WTC11 (cell line): ENCODE measurements at places on chromosomes 12 and 14. TPM values are rescaled to one million over a fixed set of nuclear protein-coding genes. Genes with fewer than 3 reads are reported as not detected.

Gene DPPA3
- total RNA-seq, result 3.3 to 6.8 TPM (median 3.9 TPM) in 3 replicates

DNA sequence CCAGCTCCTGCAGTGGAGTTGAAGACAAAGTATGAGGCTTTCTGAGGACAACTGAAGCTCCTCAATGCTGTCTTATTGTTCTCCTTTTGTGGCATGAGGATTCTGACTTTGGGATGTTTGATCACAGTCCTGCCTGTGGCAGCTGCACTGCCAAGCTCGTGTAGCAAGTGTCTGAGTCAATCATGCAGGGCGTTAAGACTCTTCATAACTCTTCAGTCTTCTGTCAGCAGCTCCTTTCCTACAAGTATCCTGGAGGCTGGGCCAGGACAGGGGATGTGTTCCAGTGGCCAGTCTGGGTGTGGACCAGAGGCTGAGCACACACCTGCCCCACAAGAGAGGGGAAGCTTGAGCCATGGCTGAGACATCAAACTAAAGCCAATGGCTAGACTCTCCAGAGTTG, 94.3 kb downstream of the PELI2 start:
- H3K4me3 ChIP-seq, result no peak overlapping the region
- H3K27me3 ChIP-seq, result no peaks in the 10 kb centered on the region
- no peak overlapping the region; the same call in 1 of the 2 replicates for H3K27ac ChIP-seq
- DNase-seq, result no peak

DNA sequence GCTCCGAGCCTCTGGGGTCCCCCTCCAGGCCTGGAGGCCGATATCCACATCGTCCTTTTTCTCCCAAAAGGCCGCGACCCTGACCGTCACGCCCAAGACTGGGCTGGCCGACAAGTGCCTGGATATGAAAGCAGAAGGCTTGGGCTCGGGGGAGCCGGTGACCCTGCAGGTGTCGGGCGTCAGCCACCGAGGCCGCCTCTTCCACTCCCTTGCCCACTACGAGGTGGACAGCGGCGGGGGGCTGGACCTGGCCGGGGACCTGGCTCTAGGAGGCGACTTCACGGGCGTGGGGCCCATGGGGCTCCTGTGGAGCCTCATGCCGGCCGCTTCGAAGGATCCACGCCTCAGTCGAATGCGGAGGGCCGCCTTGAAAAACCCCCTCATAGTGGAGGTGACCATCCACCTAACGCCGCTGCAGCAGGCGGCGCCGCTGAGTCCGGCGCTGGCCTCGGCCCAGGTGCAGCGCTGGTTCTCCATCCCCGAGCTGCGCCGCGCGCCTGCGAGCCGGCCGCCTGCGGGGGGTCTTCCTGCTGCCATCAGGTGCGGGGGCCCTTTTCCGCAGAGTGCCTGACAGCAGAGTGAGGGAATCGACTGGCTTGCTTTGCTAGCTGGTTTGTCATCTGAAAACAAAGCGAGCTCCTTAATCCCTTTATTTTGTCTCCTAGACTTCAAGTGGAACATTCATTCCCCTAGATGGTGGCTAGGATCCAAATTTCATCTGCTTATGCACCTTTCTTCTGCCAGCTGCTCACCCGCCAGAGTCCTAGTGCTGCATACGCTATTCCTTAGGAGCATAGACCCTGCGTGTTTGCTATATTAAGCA, 10.6 kb upstream of the DNAL1 start:
- H3K27me3 ChIP-seq, result peaks cover 2% of the 10 kb centered on the region; the same call in 1 of the 2 replicates
- H3K4me3 ChIP-seq, result peak overlapping the region; percentile 77
- peak overlapping the region; percentile 78 for H3K27ac ChIP-seq

Gene NR1H4
- not detected in 3 replicates for total RNA-seq

- peaks cover 3% of the 10 kb centered on the region; the same call in 1 of the 2 replicates for H3K36me3 ChIP-seq
- H3K4me3 ChIP-seq, result no peak overlapping the region
- H3K4me1 ChIP-seq, result no peaks in the 10 kb centered on the region
- no peak overlapping the region for H3K27ac ChIP-seq
- DNase-seq, result no peak
These were observed 237.3 kb downstream of the ADGRD1 start for GRCh38 chr12:131190965-131191364.

GRCh38 chr14:53999061-53999488, 42.5 kb upstream of the BMP4 start:
- peaks cover 26% of the 10 kb centered on the region for H3K4me1 ChIP-seq
- H3K4me3 ChIP-seq, result no peak overlapping the region
- no peak for DNase-seq
- H3K27me3 ChIP-seq, result 0 out of 2 replicates have a peak, but pooled peaks cover 2% of the 10 kb centered on the region

Gene PLEKHD1
- 0.85 to 1.0 TPM (median 0.87 TPM) in 3 replicates for total RNA-seq

DNA sequence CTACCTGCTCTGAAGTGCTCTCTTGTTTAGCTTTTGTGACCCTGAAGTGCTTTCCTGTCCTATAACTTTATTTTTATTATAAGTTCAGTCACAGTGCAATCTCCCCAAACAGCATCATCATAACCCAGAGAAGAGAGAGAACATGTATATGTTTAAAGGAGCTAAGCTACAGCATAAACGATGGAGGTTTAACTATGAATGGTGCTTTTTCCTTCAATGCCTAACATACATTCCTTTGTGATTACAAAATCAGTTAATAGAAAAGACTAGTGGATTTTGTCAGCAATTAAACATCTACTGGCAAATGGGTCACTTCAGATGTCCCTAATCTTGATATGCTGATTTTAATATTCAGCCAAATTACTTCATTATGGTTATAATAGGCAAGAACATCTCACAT, 46.4 kb downstream of the ZFYVE21 start:
- no peak overlapping the region for H3K4me3 ChIP-seq
- no peak for DNase-seq
- H3K27ac ChIP-seq, result no peak overlapping the region
- peaks cover 9% of the 10 kb centered on the region; the same call in 1 of the 2 replicates for H3K4me1 ChIP-seq
- H3K36me3 ChIP-seq, result no peaks in the 10 kb centered on the region

Gene LRTM2
- total RNA-seq, result 0.30 to 0.66 TPM (median 0.34 TPM) in 3 replicates

DNA sequence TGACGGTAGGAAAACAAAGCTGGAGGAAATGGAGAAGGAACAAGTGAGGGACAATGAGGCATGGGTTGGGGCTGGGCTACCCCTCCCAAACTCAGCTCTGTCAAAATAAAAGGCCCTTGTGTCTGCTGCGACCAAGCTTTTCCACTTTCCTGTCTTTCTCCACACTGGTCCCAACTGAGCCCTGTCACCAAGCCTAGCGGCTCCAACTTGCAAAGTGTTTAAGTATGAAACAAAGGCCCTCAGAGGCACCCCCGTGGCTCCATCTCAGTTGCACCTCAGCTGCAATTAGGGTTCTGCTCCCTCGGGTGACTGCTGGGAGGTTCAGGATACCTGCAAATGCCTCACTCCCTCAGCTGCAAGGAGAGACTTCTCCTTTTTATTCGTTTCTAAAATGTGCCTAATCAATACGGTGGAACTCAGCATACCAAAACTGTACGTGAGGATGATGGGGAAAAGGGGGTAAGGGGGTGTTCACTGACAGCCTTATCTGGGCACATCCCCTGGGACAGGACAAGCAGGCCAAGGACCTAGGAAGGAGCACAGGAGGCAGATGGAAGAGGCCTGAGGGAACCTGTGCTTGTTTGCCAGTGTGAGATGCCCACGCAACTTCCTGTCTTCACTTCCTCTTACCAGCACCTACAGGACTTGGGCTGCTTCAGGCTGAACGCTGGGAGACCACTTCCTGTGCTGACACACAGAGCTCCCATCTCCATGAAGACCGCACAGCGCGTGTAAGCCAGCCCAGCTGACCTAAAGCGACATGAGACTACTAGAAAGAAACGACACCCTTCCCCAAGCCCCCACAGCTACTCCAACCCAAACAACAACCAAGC, 8.9 kb downstream of the VAMP1 start:
- peak overlapping the region; percentile 8 for H3K27ac ChIP-seq
- peaks cover 47% of the 10 kb centered on the region for H3K36me3 ChIP-seq
- H3K27me3 ChIP-seq, result no peaks in the 10 kb centered on the region
- DNase-seq, result peak; percentile 3
- peaks cover 9% of the 10 kb centered on the region; the same call in 1 of the 2 replicates for H3K4me1 ChIP-seq

- H3K4me1 ChIP-seq, result peaks cover 15% of the 10 kb centered on the region
- H3K27ac ChIP-seq, result no peak overlapping the region
- H3K36me3 ChIP-seq, result no peaks in the 10 kb centered on the region
- H3K27me3 ChIP-seq, result peaks cover 43% of the 10 kb centered on the region
These were observed 7.9 kb upstream of the GPRC5A start for GRCh38 chr12:12883369-12884001.

DNA sequence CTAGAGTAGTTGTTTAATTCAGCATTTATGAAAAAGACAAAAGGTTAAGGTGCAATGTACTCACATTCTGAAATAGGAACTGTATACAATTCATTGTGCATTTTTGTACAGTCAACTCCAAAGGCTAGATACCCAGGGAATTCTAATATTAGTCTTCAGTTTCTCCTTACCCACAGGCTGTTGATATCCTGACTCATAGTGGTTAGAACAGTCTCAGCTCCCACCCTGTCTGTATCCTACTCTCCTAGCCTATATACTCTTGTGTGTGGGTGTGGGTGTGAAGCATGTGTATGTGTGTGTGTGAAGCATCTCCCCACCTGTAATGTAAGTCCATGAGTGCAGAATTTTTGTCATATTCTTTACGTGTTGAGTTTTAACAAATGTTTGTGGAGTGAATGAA, 229.5 kb downstream of the NAV3 start:
- DNase-seq, result no peak
- no peaks in the 10 kb centered on the region for H3K27me3 ChIP-seq
- no peak overlapping the region for H3K4me3 ChIP-seq
- no peaks in the 10 kb centered on the region for H3K36me3 ChIP-seq

DNA sequence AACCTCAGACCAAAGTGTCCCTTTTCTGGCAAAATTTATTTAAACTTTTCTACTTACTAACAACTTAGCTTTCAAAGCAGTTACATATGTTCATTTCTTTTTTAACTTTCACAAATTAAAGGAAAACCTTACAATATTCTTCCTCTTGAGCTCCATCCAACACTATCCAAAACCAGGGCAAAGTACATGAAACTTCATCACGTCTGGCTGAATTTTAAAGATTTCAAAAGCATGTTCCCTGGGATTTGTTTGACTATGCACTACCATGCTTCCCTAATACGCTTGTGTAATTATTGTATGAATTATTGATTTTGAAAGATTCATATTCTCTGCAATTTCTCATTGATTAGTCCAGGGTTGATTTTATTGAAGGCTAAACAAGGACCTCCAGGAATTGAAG, 343.1 kb upstream of the TMPO start:
- H3K36me3 ChIP-seq, result no peaks in the 10 kb centered on the region
- no peak overlapping the region for H3K27ac ChIP-seq
- no peak overlapping the region for H3K4me3 ChIP-seq
- H3K27me3 ChIP-seq, result no peaks in the 10 kb centered on the region
- peaks cover 2% of the 10 kb centered on the region; the same call in 1 of the 2 replicates for H3K4me1 ChIP-seq

DNA sequence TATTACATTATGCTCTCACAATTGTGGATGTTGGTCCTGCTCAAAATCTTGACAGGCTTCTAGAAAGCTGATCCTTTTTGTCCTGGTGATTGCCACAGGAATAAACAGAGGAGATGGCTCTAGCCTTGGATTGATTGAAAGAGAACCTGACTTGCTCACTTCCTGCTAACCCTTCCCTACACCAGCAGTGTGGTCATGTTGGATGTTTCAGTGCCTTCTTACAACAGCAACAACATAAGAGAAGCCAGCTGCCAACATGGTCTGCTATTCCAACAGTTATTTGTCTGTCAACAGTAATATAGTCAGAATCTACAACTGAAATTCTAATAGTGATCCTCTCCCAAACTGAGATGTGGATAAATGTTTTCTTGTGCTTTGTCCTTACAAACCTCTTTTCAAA, 311.6 kb upstream of the DIO2 start:
- DNase-seq, result no peak
- no peak overlapping the region for H3K4me3 ChIP-seq
- H3K27ac ChIP-seq, result no peak overlapping the region
- H3K27me3 ChIP-seq, result no peaks in the 10 kb centered on the region
- no peaks in the 10 kb centered on the region for H3K4me1 ChIP-seq

Gene ADGRD1
- 0.77 to 0.87 TPM (median 0.80 TPM) in 3 replicates for total RNA-seq

Gene INSM2
- total RNA-seq, result 0.07 TPM in 1 of 3 replicates, not detected in the others

DNA sequence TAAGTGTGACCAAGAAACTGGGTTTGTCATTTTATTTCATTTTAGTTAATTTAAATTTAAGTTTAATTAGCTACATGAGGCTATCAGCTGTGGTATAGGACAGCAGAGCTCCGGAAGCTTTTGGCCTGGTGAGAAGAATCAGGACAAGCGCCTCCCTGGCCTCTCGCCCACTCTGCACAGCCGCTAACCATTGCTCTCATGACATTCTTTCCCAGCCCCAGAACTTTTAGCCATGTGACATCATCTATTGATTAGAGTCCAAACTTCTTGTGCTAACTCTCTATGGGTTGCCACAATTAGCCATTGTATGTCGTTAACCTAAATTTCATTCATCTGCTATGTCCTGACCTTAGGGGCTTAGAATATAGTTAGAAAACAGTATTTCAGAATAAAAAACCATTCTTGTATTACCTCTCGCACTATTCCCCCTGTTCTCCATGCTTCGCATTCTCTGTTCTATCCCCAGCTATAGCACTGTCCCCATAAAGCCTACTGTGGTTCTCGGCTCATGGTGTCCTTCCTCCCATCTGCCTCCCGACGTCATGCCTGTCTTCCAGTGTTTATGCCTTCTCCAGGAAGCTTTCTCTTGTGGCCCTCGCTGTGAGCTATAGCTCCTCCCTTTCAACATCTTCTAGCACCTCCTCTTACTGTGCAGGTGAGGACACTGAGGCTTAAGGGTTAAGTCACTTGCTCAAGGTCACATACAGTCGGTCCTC, 23.5 kb downstream of the SSH1 start:
- DNase-seq, result no peak
- H3K36me3 ChIP-seq, result peaks cover 15% of the 10 kb centered on the region

GRCh38 chr12:107978641-107979040, 150.4 kb upstream of the WSCD2 start:
- no peak overlapping the region for H3K27ac ChIP-seq
- H3K4me1 ChIP-seq, result no peaks in the 10 kb centered on the region
- H3K27me3 ChIP-seq, result peaks cover 17% of the 10 kb centered on the region

Gene TAS2R10
- total RNA-seq, result not detected in 3 replicates

GRCh38 chr12:109948368-109948767, 47.8 kb downstream of the GIT2 start:
- no peak overlapping the region; the same call in 1 of the 2 replicates for H3K27ac ChIP-seq
- H3K4me1 ChIP-seq, result peaks cover 30% of the 10 kb centered on the region
- H3K27me3 ChIP-seq, result no peaks in the 10 kb centered on the region
- DNase-seq, result no peak
- H3K4me3 ChIP-seq, result no peak overlapping the region

Gene PPFIBP1
- total RNA-seq, result 22.3 to 28.7 TPM (median 27.7 TPM) in 3 replicates

GRCh38 chr14:58876608-58877007, 238.8 kb downstream of the DACT1 start:
- no peak overlapping the region for H3K27ac ChIP-seq
- no peaks in the 10 kb centered on the region for H3K36me3 ChIP-seq
- H3K4me3 ChIP-seq, result no peak overlapping the region
- H3K4me1 ChIP-seq, result no peaks in the 10 kb centered on the region
